ENCODE measurements at places on chromosomes 1 and 21. TPM values are rescaled to one million over a fixed set of nuclear protein-coding genes. Genes with fewer than 3 reads are reported as not detected.

DNA sequence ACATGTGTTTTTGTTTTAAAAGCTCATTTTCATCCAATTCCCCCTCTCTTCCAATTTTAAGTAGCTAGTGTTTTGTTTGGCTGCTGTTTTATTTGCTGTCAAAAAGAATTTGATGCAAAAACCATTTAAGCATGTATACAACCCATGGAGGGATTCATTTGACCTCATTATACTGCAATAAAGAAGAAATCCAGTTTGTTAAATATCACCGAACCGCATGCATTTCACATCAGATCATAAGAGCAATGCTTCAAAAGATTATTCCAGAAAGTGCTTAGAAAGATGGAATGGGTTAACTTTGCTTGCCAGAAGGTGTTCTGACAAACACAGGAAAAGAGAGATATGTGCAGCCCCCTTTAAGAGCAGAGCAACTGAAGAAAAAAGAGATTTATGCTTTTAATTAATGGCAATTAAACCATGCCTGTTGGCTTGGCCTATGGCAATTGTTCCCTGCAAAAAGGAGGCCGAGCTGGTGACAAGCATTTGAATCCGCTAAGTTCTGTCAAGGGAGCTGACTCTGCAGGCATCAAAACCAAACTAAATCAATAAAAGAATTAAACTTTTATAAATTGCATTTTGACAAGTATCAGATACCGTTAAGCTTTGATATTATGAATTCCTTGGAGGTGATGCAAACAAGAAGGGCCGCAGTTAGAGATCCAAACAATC is 14.4 kb upstream of the BARHL2 start:
- DNase-seq, result no peak

C1orf21 gene
- total RNA-seq, result 100 TPM

DNA sequence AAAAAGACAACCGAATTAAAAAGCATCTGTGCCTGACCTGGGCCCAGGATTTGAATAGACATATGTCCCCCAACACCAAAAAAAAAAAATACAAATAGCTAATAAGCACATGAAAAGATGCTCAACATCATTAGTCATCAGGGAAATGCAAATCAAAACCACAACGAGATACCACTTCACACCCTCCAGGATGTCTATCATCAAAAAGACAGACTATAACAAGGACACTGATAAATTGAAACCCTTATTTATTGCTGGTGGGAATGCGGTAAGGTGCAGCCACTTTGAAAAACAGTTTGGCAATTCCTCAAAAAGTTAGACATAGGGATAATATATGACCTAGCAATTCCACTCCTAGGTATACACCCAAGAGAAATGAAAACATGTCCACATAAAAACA is 72.3 kb upstream of the CAMK1G start:
- no peak for DNase-seq

DNA sequence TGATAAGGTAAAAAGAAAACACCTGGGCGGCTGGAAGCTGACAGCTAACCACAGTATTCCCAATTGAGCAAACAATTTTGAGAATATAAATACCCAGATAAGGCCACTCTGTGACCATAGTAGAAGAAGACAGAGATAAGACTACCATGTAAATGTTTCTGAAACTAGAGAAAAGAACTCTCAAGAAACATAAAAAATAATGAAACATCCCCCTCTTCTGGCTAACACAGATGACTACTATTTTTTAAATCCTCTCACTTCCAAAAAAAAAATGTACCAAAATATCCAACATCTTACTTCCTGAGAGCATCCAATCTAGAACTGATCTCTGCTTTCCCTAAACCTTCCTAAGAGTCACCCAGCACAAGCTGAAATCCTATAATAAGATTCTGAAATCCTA is 125.9 kb downstream of the HFM1 start:
- peak; percentile 5 for DNase-seq

GRCh38 chr1:206080026-206080820 is 27.2 kb downstream of the RHEX start:
- DNase-seq, result no peak

AMIGO1 gene
- 2.9 TPM for total RNA-seq

FMO2 gene
- 1.7 TPM for total RNA-seq

ATP1B1 gene
- total RNA-seq, result 54.6 TPM

GRCh38 chr21:45892156-45892915 is 89.2 kb upstream of the COL6A1 start:
- no peak for DNase-seq

GLMP gene
- total RNA-seq, result 25.9 TPM

Measured in urinary bladder (tissue), 4 donors.